Stimulated activated CD4-positive, alpha-beta T cell treated with anti-CD3 and anti-CD28 coated beads, Interleukin-1b, Interleukin-23, amount 100 ng/mL, for 1 hour (primary cell): ENCODE measurements at places on chromosomes 16 and 17.

DNA sequence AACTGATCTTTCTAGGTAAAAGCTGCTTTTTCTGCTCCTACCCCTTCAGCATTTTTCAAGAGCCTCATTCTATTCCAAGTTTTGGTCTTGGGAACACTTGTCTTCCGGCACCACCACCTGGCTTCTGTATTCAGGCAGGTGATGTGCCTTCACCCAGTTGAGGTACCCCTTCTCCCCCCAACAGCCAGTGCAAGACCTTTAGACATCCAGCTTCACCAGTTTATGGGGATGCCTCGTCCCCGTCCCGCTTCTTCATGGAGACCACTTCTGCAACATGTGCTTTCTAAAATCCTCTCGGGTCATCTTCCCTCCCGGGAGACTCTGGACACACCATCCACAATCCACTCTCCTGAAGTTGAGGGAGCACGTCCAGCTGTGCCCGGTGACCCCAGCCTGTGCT is 69.9 kb downstream of the SRCIN1 start:
- no peak for DNase-seq

- DNase-seq = no peak
Measured at GRCh38 chr17:8867361-8867981, at the start of gene PIK3R6. PIK3R6 (minus strand) TSS chr17:8867674; CDS start chr17:8849794, 17,880 bp downstream.

GRCh38 chr17:59365383-59365981 is 34.0 kb downstream of the YPEL2 start:
- no peak for DNase-seq

DNA sequence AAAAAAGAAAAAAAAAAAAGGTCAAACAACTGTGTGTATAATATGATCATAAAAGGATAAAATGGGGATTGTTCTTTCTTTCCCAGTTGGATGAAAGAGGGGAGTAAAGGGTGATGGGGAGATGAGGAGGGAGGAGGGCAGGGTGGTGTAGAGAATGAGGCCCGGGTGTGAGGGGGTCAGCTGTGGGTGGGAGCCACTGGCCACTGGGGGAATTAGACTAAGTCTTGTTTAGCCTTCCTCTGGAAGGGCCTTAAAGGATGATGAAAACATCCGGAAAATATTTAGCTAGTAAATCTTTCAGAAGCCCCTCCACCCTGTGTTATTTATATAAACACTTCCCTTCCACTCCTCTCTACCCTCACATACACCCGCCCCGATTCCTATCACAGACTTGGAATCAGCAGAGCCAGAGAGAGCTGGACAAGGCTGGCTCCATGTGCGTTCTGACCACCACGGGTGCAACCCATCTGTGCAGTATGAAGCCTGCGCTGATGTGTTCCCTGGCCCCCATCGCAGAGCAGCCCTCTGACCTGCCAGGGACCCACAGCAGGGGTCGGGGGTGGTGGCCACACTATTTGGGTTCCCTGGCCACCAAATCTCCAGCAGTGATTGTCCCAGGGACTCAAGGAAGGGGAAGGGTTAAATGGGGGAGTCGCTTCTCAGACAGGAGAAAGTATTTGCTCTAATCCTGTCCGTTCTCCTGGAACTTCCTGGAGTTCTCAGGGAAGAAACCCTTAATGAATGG is 72.7 kb downstream of the GAS7 start:
- DNase-seq = no peak
